ENCODE measurements at places on chromosomes 3 and 15.
A peak's percentile ranks its signal among the peaks of the same experiment; 100 is the strongest.

DNA sequence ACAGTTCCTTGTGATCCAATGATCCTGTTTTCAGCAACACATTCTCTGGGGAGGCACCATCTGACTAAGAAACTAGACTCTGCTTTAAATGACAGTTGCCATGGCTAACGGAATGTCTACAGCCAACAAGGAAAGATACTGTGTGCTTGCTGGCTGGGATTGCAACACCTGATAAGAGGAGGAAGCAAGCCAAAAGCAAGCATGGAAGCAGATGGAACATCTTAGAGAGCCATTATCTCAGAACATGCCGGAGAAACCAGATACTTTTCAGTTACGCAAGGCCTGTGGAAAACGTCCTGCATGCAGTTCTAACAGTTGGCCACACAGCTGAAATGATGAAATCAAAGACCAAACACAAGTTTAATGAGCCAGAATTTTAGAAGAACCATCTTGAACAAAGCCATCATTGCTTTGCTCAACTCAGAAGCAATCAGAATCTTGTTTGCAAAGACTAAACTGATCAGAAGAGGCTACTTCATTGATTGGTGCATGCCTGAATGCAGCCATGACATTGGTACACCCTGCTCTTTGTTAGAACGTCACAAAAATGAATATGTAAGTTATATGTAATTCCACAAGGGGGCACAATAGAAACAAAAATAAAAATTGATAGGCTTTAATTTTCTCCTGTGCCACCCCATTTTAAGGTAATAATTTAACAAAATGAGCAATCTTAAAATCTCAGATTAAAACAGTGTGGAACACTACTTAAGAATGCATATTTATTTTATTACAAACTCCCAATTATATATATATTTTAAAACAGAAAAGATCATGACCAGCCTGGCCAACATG is 50.8 kb downstream of the GXYLT2 start:
- DNase-seq: peak; percentile 55

GRCh38 chr3:167473863-167474262 is at the start of gene SERPINI2:
Gene SERPINI2, minus strand, starts transcription at chr3:167474042. Its CDS starts 2,208 bp downstream, at chr3:167471834.
- no peak for DNase-seq

GRCh38 chr3:18238746-18239331 is 186.3 kb downstream of the SATB1 start:
- DNase-seq: no peak

DNA sequence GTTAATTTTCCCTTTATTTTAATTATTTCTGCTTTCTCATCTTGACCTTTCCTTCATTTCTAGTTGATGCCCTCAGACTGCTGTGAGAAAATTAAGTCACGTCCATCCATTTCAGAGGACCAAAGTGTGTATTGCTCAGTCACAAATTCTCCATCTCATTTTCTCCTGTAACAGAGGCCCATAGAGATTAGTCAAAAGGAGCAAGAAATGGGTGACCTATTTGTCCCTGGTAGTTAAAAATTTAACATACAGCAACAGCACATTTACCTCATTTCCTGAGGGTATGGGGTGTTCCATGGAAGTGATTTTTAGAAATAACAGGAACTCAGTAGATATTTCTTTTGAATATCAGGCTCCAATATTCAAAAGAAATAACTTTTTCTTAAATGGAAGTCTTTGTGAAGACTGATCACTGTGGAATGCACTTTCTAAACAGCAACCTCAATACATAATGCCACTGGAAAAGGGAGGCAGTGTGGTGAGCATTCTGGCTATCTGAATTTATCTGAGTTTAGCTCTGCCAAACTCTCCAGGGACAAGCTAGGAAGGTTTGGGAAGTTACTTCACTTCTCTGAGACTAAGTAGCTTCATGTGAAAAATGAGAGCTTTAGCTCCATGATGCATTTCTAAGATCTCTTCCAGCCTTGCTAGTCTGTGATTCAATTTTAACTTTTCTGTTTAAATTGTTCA is 808.2 kb downstream of the SQOR start:
- no peak for DNase-seq

GRCh38 chr3:129005526-129006303 is 4.6 kb downstream of the EFCC1 start:
- DNase-seq: no peak

DNA sequence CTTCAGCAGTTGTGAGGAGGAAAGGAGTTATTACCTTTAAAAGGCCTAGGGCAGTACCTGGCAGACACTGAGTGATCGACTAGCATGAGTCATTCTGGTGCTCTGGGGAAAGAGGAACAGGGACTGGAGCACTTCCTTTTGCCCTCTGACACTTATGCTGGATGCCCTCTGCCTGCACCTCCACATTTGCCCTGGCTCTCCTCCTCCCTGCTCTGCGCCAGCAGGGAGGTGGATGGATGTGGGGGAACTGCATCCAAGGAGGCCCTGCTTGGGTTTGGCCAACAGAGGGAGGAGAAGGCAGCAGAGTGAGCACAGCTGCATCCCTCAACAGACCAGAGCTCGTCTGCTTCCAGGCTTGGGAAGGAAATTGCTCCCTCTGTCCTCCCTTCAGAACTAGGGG is 75.0 kb downstream of the SEMA5B start:
- DNase-seq: peak; percentile 29

- no peak for DNase-seq
Observed at GRCh38 chr3:31157047-31157694, 262.7 kb upstream of the GADL1 start.

GRCh38 chr15:71117714-71118305 is 2.5 kb downstream of the THSD4 start:
- DNase-seq: no peak
